Vagina (tissue), 2 donors: ENCODE measurements at places on chromosomes 1 and 21. TPM values are rescaled to one million over a fixed set of nuclear protein-coding genes. Genes with fewer than 3 reads are reported as not detected.

RORC gene
- 8.1 TPM for total RNA-seq

CFHR3 gene
- total RNA-seq, result not detected

OR2L13 gene
- not detected for total RNA-seq

AADACL3 gene
- total RNA-seq, result not detected

GRCh38 chr21:37292941-37293340, 25.8 kb upstream of the VPS26C start:
- no peaks in the 10 kb centered on the region for H3K27me3 ChIP-seq
- H3K4me3 ChIP-seq, result no peak overlapping the region
- no peaks in the 10 kb centered on the region for H3K4me1 ChIP-seq
- no peak for DNase-seq
- H3K36me3 ChIP-seq, result no peaks in the 10 kb centered on the region
- H3K27ac ChIP-seq, result no peak overlapping the region

DNA sequence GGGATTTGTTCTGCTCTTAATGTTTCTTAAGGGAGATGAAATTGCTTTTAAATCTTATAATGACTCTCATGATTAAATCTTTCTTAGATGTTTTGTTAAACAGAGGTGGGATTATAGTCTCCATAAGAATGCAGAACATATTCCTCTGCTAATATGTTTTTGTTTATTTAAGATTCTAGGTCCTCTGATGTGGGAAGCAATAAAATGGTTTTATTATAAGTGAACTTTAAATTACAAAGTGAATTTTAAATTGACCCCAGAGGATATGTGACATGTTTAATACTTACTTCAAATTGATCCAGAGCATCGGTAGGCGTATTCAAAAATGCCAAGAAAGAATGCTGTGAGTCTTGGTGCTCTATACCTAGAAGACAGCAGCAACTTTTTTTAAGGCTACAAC, 129.4 kb downstream of the COQ8A start:
- no peaks in the 10 kb centered on the region for H3K27me3 ChIP-seq
- no peak overlapping the region for H3K27ac ChIP-seq
- no peak overlapping the region for H3K4me3 ChIP-seq
- DNase-seq, result no peak
- H3K36me3 ChIP-seq, result no peaks in the 10 kb centered on the region
- no peaks in the 10 kb centered on the region for H3K4me1 ChIP-seq

DNA sequence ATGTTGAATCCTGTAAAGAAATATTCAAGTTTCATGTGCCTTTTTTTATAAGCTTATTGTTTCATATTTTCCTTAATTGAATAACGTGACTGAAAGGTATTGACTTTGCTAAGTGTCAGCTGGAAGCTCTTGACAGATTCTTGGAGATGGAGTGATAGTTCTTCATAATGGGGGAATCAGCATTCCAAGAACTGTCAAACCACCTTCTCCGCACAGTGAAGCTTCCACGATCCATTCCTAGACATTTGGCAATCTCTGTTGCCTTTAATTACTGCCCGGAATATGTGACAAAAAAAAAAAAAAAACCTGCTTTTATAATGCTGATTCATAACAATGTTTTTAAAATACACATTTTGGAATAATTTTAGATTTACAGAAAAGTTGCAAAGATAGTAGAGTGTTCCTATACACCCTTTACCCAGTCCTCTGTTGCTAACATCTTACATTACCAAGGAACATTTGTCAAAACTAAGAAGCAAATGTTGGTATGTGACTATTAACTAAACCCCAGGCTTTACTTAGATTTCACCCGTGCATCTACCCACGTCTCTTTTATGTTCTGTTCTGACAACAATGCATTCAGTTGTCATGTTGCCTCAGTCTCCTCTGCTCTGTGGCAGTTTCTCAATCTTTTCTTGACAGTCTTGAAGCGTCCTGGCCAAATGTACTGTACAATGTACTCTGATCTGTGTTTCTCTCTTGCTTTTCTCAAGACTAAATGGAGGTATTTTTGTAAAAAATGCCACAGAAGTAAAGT, 674.1 kb downstream of the SMYD3 start:
- DNase-seq, result no peak
- no peak overlapping the region for H3K27ac ChIP-seq
- no peak overlapping the region for H3K4me3 ChIP-seq
- H3K36me3 ChIP-seq, result no peaks in the 10 kb centered on the region
- H3K27me3 ChIP-seq, result no peaks in the 10 kb centered on the region

DNA sequence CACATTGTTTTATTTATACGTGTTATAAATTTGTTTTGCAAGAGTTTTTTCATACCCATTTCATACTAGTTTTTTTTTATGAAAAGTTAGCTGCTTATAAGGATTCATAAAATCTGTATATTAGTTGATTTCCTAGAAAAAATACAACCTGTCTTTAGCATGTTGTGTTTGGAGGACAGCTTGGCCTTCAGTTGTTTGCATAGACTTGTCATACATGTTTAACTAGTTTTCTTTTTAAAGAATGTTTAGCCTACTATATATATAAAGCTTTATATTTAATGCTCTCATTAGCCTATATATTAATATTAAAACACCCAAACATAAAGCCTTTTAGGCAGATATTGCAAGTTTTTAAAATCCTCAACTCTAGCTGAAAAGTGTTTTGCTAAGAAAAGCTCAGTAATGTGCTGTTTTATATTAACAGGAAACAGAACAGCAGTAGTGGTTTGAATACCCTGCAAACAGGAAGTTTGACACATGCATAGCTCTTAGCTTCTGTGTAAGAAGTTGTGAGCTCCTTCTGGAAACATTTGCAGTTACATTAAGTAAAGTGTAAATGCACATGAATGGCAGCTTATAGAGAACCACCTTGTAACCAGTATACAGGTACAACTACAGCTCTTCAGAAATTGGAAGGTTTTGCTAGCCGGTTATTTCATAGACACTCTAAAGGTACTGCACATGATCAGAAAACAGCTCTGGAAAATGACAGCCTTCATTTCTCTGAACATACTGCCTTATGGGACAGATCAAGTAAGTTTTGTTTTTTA, at the start of gene PRKACB:
Gene PRKACB (plus strand): TSS at position 476 of the 770 bp plus-strand sequence. CDS start 91 bp downstream, at position 567.
- no peaks in the 10 kb centered on the region for H3K27me3 ChIP-seq
- DNase-seq, result no peak
- H3K4me1 ChIP-seq, result peaks cover 9% of the 10 kb centered on the region
- peak within 1 kb of the TSS; percentile 5 for H3K4me3 ChIP-seq

DNA sequence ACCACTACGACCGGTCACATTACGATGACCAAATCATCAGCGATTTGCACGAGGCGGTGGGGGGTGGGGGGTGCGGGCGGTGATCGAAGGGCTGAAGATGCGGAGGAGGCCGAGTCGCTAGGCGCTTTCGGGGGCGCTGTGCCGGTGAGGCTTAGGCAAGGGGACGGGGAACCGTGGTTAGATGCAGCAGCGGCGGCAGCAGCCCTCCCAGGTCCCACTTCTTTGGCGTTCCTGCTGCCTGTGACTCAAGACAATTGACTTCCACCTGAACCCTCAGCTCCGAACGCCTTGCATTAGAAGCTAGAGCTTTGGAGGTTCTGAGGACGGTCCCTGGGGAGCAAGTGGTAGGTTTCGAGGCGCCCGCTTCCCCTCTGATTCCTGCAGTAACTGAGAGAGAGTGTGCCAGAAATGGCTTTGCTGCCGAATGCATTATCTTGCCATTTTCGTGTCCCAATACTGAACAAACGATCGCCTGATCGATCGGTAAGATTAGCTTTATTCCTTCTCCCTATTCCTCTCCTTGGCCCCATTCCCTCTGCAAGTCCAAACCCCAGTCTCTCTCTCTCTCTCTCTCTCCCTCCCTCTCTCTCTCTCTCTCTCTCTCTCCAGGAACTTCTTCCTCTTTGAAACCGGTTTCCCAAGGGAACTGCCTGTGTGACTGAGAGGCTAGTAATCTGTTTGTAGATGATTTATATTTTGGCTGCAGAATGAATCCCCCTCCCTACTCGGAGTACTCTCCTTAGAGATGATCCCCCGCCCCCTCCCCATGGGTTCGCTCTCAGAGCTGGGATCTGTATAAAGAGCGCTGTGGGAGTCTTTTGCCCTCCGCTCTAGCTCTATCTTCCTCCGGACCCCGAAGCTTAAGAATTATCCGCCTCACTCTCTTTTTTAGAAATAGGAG, 735 bp upstream of the BRINP3 start:
- H3K36me3 ChIP-seq, result no peaks in the 10 kb centered on the region
- H3K4me1 ChIP-seq, result peaks cover 13% of the 10 kb centered on the region
- no peaks in the 10 kb centered on the region for H3K27me3 ChIP-seq
- H3K27ac ChIP-seq, result no peak overlapping the region

GRCh38 chr1:8739377-8739776, 78.1 kb downstream of the RERE start:
- no peak overlapping the region for H3K27ac ChIP-seq
- H3K27me3 ChIP-seq, result no peaks in the 10 kb centered on the region
- H3K36me3 ChIP-seq, result no peaks in the 10 kb centered on the region

DNA sequence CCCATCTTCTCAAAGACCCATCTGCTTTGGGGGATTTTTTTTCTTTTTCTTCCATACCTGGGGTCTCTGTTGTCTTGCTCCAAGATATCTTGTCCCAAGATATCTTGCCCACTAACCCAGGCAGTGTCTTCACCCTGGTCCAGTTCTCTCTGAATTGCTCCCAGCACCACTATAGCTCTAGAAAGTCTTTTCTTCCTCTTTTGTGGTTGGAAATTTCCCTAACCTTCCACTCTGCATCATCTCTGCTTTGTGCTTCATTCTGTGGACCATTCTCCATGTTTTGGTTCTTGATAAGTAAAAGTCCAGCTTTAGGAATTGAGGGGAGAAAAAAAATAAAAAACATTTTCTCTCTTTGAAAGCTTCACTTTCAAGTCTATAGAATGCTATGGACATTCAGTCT, 20.9 kb downstream of the STYXL2 start:
- no peak overlapping the region for H3K4me3 ChIP-seq
- no peak overlapping the region for H3K27ac ChIP-seq
- H3K4me1 ChIP-seq, result no peaks in the 10 kb centered on the region
- no peaks in the 10 kb centered on the region for H3K36me3 ChIP-seq
- no peaks in the 10 kb centered on the region for H3K27me3 ChIP-seq

DNA sequence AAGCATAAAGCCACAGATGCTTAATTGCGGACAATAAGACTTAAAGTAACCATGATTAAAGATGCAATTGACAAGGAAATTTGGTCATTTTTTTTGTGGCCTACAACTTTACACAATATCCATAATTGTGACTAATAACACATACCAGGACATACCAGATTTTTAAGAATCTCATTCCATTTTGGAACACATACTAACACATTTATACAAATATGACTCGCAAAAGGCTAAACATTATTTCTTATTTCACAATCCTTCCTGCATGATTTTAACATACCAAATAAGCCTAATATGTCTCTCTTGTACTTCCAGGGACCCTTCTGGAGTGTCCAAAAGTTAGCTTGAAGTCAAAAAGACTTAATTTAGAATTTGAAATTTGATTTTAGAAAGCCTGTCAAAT, 48.8 kb downstream of the DR1 start:
- no peaks in the 10 kb centered on the region for H3K36me3 ChIP-seq
- H3K4me3 ChIP-seq, result no peak overlapping the region
- no peak for DNase-seq
- no peaks in the 10 kb centered on the region for H3K4me1 ChIP-seq
- no peaks in the 10 kb centered on the region for H3K27me3 ChIP-seq

GRCh38 chr1:115052454-115053083, 22.9 kb downstream of the TSHB start:
- no peak overlapping the region for H3K4me3 ChIP-seq
- no peaks in the 10 kb centered on the region for H3K27me3 ChIP-seq
- peaks cover 7% of the 10 kb centered on the region for H3K4me1 ChIP-seq
- no peak overlapping the region for H3K27ac ChIP-seq
- H3K36me3 ChIP-seq, result no peaks in the 10 kb centered on the region

GRCh38 chr1:79079770-79080169, 73.2 kb upstream of the ADGRL4 start:
- H3K27me3 ChIP-seq, result no peaks in the 10 kb centered on the region
- H3K4me3 ChIP-seq, result no peak overlapping the region
- no peaks in the 10 kb centered on the region for H3K36me3 ChIP-seq
- no peak overlapping the region for H3K27ac ChIP-seq
- no peak for DNase-seq

DNA sequence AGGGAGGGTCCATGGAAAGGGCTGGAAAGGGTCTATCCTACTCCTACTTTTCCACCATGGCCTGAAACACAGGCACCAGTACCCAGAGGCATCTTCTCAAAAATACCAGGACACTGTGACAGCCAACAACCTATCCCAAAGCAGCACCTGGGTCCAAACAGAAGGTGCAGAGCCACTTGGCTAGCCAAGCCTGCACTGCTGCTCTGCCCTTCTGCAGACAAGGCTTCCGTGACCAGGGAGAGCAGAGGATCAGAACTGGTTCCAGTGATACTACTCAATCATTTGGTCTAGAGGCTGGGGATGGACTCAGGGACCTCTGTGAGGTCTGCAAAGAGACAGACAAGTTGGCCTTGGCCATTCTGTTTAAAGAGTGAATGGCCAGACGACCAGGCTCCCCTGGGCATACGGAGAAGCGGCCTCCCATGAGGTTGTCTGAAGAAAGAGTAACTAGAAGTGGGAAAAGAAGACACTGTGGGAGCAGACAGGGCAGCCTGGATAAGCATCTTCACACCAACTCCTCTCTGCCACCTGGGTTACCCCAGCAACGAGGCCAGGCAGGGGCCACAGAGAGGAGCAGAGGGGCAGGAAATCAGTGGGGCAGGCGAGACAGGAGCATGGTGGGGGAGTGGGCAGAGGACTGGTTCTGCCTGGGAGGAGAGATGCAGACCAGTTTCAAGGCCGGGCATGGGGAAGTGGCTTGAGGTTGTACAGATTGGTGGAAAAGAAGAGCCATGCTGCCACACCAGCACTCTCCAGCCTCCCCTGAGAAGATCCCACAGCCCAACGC, 5.7 kb downstream of the KCNN3 start:
- no peaks in the 10 kb centered on the region for H3K36me3 ChIP-seq
- no peak overlapping the region for H3K27ac ChIP-seq
- H3K4me1 ChIP-seq, result peaks cover 22% of the 10 kb centered on the region

DNA sequence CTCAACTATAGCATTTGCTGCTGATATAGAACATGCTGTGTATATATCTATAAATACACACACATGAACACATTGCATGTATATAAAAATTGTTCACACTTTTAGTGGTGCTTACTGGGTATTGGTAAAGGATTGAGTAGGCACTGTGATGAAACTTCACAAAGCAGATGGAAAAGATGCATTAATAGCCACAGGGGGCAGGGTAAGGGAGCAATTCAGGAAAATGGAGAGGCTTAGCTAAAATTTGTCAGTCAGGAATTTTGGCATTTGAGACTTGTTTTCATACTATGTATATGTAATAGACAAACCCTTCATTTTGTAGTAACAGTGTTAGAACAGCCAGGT, 633 bp upstream of the PPFIA4 start:
- DNase-seq, result no peak
- H3K4me3 ChIP-seq, result peak overlapping the region; percentile 57
- H3K27ac ChIP-seq, result peak overlapping the region; percentile 38
- peaks cover 23% of the 10 kb centered on the region for H3K4me1 ChIP-seq

DNA sequence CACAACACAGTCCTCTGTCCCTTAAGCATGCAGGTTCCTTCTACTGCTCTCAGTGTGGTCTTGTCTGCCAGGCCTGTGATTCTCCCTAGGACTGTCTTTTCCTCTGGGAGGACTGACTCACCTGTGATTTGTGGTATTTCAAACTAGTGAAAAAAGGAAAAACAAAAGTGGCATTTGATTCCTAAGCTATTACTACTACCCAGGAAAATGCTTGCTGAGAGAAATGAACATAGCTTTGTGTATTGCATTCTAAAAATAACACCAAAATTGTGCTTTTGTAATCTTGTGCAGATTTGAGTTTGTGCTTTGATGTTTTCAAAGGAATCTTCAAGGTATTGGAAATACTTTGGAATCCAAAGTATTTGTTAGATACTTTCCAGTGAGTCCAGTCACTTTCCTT, 57.0 kb downstream of the GPR161 start:
- H3K27ac ChIP-seq, result no peak overlapping the region
- DNase-seq, result no peak
- H3K36me3 ChIP-seq, result no peaks in the 10 kb centered on the region
- H3K27me3 ChIP-seq, result no peaks in the 10 kb centered on the region
- H3K4me1 ChIP-seq, result peaks cover 3% of the 10 kb centered on the region
